Heart right ventricle (tissue), 16 donors: ENCODE measurements at places on chromosomes 12 and 14. TPM values are rescaled to one million over a fixed set of nuclear protein-coding genes. Genes with fewer than 3 reads are reported as not detected.
A peak's percentile ranks its signal among the peaks of the same experiment; 100 is the strongest.

CEP83 gene
- total RNA-seq: 12.5 TPM

DNA sequence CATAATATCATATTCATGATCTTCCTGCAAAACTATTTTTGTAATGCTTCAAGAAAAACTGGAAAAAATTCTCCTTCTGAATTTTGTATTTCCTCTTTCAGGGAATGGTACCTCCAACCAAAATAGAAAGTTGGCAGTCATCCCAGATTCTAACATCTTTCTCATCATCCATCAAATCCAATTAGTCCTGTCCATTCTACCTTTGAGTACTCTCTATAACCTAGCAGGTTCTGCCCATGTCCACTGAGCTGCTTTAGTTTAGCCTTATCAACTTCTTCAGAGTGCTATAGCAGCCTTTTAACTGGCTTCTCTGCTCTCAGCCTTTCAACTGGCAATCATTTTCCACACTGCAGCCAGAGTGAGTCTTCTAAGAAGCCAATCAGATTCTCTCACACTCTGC lies 236.2 kb downstream of the AKAP6 start:
- no peak for DNase-seq

DNA sequence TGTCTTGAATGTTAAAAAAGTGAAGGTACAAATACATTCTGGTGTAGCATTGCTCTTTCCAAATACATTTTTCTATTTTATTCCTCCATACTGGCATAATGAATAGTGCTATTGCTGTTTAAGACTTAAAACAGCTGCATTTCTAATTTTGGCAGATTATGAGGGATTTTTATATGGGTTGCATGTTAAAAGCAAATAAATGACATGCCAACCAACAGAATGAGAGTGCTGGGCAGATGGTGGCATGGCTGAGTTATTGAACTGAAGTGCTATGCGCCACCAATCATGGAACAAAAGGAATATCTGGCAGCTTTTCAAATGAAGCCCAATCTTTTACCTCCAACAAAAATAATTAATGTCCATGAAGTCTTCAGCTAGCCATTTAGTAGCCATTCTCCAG lies 215.0 kb downstream of the PRKD1 start:
- no peak for DNase-seq

CALCOCO1 gene
- total RNA-seq: 214 TPM

HNRNPA1 gene
- 486 TPM for total RNA-seq

GRCh38 chr12:101298426-101298825 lies 18.5 kb downstream of the UTP20 start:
- DNase-seq: no peak

FOXN4 gene
- 0.07 TPM for total RNA-seq

- DNase-seq: no peak
Observed at GRCh38 chr12:46205294-46205693, 63.5 kb downstream of the SLC38A1 start.

CABP1 gene
- total RNA-seq: 3.6 TPM

- DNase-seq: peak; percentile 41
Observed at GRCh38 chr14:68501614-68502052, 291.2 kb downstream of the ZFP36L1 start.

DNA sequence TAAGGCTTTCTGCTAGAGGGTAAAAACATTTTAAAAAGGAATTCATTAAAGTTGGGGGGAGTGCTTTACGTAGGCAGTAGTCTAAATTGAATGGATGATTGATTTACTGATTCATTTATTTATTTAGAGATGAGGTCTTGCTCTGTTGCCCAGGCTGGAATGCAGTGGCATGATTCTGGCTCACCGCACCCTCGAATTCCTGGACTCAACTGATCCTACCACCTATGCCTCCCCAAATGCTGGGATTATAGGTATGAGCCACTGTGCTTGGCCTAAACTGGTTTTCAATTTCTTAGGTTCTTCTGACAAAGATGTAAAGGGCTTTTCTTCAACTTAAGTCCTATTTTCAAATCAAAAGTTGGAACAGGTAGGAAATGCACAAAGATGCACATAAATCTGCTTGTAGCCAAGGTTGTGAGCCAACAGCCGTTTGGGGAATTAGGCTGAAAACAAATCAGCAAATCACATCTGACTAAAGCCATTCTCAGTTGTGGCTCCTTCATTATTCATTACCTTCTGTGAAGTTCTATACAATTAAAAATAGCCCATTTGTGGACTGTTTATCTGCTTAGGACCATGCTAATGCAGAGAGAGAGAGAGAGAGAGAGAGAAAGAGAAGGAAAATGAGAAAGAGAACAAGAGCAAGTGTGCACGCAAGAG lies 218.0 kb downstream of the PPM1H start:
- no peak for DNase-seq

DNA sequence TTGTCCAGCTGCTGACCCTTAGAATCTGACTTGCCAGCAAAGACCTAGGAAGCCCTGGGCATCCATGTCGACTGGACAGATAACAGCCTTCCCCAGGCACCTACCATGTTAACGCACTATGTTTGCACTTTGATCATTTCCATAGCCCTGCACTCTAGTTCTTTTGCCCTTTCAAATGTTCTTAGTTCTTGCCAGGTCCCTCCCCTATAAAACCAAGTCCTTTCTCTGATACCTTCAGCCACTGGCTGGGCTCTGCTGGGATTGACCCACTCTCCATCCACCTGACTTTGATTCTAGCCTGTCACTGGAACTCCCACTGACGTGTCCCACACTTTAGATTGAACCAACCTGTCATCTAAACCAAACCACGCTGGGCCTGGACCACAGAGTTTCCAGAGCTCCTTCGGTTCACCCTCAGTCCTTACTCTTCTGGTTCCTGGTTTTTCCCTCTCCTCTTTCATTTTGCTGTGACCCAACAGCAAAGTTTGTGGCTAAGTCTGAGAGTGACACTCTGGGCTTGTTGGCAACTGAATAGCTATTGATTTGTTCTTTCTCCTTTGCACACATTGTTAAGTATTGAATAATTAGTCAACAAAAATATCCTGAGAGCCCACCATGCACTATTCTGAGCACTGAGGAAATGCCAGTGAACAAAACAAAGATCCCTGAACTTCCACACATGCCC lies 51.8 kb upstream of the STK38L start:
- DNase-seq: no peak

RPL10L gene
- not detected for total RNA-seq

GRCh38 chr12:55720894-55721444 lies 776 bp downstream of the RDH5 start:
- peak; percentile 64 for DNase-seq

- DNase-seq: peak; percentile 49
Observed at GRCh38 chr14:34713681-34714319, 593 bp downstream of the CFL2 start.

- no peak for DNase-seq
Observed at GRCh38 chr14:86973177-86973576, 1019.8 kb downstream of the GALC start.

- no peak for DNase-seq
Observed at GRCh38 chr12:98401427-98401826, 114.0 kb upstream of the TMPO start.

DEPDC4 gene
- total RNA-seq: 0.61 TPM

DNA sequence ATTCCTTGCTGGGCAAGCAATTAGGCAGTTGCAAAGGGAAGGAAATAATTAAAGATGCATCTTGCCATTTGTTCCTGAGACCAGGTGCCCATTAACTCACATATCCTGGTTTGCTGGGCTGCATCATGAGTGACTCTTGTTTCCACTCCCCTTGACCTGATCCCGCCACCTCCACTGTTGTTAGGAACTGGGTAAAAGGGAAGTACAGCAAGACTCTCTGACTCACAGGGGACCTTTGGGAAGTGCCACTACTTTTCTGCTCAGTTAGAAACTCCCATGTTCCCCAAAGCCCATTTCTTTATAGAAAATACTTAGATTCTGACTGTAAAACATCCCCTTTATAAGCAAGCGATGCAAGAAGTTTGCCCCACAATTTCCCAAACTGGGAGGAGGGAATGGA lies 186.0 kb upstream of the BCL2L14 start:
- no peak for DNase-seq

CFAP251 gene
- 2.7 TPM for total RNA-seq
